ENCODE measurements at places on chromosomes 2 and 18.
A peak's percentile ranks its signal among the peaks of the same experiment; 100 is the strongest.

GRCh38 chr2:198028955-198029354 is 224.6 kb downstream of the PLCL1 start:
- DNase-seq: no peak

DNA sequence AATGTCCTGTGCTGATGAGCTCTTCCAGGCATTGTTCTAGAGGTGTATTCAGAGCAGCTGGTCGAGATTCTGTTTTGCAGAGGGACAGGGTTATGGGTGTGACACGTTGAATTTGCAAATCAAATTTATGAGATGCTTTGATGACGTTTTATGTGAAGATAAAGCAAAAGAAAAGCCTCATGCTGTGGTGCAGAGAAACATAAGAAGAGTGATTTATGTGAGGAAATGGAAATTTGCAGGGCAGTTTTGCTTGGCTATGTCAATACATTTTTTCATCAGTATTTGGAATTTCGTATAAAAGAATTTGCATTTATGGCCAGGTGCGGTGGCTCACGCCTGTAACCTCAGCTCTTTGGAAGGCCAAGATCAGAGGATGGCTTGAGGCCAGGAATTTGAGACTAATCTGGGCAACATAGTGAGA is 36.4 kb downstream of the TSN start:
- no peak for DNase-seq

- DNase-seq: no peak
Observed at GRCh38 chr2:208255557-208256106, 761 bp upstream of the IDH1 start.

- no peak for DNase-seq
Observed at GRCh38 chr2:184040230-184040629, 558.1 kb upstream of the ZNF804A start.

- no peak for DNase-seq
Observed at GRCh38 chr2:205806143-205806905, 124.0 kb downstream of the NRP2 start.

DNA sequence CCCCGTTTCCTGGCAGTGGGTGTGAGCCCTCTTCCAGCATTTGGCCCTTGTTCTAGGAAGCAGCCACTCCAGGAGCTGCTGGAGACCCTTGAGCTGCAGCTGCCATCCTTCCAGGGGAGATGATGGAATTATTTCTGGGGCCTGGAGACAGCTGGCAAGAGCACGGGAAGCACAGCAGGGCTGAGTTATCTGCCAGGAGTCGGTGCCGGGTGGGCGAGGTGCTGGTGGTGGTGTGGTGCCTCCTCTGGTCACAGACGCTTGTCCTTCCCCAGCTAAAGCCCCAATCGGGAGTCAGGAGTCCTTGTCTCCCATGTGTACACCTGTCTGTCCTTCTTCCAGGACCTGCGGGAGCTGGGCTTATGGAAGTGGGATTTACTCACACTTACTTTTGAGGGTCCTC is 36.0 kb downstream of the DPYSL5 start:
- no peak for DNase-seq

GRCh38 chr2:129925381-129925780 is 54.1 kb upstream of the RAB6C start:
- no peak for DNase-seq

DNA sequence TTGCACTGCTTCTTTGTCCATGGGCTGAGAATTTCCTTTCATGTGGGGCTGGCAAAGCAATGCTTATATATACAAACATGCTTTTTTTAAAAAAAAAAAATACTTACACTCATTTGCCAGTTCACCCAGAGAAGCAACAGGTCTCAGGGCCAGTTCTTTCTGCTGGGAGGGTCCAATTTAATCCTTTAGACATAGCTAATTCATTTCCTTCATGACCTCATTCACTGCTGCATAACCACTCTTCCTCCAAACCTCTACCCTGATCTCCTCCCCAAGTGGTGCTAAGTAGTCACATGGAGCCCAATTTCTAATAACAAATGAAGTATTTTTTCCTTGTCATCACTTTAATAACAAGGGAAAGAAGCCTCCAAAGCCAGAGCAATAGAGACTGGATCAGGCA is 17.1 kb upstream of the TMEM178A start:
- DNase-seq: no peak

- DNase-seq: no peak
Observed at GRCh38 chr2:216664593-216665034, 30.7 kb downstream of the IGFBP5 start.

DNA sequence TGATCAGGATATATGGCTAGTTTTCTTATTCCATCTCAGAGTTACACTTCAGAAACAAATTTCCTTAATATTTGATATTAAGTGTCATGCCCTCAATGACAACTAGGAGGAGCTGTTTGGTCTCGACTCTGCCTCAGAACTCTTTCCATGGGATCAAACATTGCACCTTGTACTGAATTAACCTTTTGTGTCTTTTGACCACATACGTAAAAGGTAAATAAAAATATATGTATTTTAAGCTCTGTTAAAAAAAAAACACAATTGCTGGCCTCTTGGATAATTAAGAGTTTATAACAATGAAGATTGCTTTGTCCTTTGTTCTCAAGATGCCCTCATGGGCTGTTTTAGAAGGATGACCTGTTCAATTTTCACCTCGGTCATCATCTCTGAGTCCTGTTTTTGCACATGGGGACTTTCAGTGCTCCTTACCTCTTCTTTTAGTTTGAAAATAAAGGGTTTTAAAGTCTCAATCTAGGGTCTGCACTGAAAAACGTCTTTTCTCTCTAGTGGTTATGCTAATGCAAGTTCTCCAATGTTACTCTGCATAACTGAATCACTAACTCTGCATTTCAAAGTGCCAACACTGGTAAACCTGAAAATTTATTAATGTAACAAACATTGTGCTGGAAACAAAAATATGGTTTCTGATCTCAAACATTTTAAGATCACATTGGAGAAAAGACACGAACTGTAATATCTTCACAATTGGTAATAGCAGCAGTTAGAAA is 18.8 kb upstream of the FN1 start:
- no peak for DNase-seq

GRCh38 chr2:232876978-232877441 is 6.9 kb downstream of the SNORC start:
- DNase-seq: no peak

DNA sequence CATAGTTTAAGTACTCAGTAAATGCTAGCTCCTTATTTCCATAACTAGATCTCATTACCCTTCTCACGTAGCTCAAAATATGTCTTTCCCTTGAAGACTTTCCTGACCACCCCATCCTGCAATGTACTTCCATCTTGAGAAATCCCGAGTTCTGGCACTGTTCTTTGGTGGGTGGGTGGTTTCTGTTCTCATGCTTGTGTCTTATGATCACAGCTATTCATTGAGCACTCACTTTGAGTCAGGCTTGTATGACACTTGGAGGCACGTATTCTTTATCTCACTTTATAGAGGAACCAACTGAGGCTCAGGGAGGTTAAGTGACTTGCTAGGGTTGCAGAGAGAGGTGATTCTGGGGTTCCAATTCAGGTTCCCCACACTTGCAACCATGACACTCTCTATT is 9.0 kb upstream of the CLIP4 start:
- DNase-seq: no peak

- DNase-seq: no peak
Observed at GRCh38 chr2:147468349-147468748, 376.5 kb upstream of the ACVR2A start.

GRCh38 chr2:219057709-219058540 is 2.8 kb downstream of the IHH start:
- peak; percentile 65 for DNase-seq

- no peak for DNase-seq
Observed at GRCh38 chr18:74963820-74964446, 245.0 kb downstream of the PTGR3 start.

GRCh38 chr2:200350850-200351285 is 44.4 kb downstream of the SPATS2L start:
- DNase-seq: no peak

DNA sequence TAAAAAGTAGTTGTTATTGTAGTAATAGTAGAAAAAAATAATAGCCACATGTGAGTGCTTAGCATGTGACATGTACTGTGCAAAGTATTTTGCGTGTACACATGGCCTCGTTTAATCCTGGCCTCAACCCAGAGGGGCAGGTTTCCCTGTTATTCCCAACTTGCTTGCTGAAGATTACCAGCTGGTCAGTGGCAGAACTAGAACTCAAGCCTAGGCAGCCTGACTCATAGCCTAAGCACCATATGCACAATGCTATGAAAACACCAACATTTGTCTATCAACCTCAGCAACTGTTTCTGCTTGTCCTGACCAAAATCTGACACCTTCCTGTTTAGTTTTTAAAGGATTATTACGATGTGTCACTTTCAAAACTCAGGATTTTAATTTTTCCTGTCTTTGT is 234.9 kb upstream of the SMAD7 start:
- DNase-seq: no peak

All from stimulated activated CD8-positive, alpha-beta memory T cell treated with anti-CD3 and anti-CD28 coated beads, Interleukin-2, amount 100 ng/mL, for 48 hours (primary cell).